ENCODE measurements at places on chromosomes 13 and 19.

GRCh38 chr13:111031531-111031961 lies 83.6 kb upstream of the ARHGEF7 start:
- DNase-seq = peak; percentile 82

DNA sequence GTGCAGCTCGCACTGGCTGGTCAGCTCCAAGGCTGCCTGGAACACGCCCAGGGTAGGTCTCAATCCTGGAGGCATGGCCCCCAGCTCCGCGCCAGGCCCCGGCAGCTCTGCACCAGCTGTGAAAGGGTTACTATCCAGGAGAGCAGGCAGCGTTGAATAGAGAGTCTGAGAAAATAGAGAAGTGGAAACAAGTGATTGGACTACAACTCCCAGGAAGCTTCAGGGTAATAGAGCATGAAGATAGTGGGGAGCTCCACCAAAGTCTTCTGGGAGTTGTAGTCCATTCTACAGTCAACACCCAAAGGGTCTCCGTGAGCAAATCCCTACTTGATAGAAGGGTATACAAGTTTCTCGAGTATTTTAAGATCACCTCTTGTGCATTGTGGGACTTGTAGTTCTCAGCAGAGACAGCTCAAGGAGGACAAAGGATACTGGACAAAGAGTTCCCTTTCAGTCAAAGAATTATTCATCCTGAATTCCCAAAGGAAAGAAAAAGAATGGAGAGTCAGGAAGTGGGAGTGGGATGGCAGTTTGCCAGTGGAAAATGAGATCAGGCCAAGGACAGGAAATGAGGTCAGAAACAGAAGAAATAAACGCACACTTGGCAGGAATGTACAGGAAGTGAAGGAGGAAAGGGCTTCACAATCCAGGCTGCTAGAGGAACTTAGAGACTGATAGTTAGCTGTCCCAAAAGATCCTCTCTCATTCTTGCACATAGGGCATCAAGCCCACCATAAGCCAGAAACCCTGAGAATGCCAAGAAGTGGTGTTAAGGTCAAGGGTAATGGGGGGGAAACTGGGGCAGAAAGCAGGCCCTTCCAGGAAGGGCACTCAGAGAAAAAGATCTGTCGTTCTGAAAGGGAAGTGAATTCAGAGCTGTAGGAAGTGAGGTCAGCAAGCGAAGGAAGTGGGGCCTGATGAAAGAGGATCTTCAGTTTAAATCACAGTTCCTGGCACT lies 5.5 kb upstream of the MAMSTR start:
- DNase-seq = peak; percentile 95

DNA sequence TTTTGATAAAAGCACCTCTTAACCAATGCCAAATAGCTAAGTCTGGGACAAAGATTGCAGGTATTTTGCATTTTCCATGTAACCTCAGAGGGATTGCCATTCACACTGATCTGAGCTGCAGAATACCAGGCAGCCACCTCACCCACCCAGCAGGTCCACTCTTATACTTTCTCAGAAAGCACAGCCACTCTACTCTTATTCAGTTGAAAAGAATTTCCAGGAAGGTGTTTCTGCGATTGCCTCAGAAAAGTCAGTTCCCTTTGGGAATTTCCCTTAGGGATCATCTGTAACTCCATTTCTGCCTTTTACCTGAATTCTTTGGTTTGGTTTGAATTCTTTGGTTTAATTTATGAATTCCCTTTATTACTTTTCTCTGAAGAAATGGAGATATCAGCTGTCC lies 904 bp upstream of the ALOX5AP start:
- peak; percentile 85 for DNase-seq

- DNase-seq = peak; percentile 95
These were observed 2.5 kb downstream of the DBP start for GRCh38 chr19:48634424-48635262.

GRCh38 chr19:51071095-51071405 lies 6.2 kb upstream of the KLK13 start:
- no peak for DNase-seq

DNA sequence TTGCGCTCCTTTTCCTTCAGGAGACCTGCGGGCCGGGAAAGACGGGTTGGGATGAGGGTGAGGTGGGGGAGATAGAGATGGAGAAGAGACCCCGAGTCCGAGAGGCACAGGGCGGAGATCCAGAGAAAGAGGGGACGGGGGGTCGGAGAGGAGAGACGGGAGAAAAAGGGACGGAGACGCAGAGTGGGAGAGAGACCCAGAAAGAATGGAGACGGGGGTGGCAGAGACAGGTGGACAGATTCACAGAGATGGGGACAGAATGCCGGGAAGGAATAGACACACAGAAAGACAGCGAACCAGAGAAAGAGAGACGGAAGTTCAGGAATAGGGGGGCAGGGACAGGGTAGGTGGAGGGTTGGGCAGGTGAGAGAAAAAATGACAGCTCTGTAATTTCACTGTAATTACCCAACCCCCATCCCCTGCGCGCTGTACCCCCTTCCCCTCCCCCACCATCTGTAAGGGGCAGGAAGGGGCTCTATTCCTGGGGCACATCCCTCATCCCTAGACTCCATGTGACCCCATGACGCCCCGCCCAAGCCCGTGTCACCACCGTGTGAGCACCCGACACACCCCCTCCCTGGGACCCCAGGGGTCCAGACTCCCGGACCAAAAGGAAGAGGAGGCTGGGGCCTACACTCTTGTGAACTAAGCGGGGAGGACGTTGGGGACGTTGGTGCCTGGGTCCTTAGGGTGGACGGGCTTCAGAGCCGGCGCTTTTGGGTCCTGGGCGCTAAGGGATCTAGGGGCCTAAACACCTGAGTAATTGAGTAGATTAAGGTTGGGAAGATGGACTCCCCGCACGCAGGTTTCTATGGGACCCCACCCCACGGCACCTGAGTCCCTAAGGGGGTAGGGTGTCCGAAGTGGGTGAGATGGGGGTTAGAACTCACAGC lies 967 bp downstream of the DBP start:
- no peak for DNase-seq

DNA sequence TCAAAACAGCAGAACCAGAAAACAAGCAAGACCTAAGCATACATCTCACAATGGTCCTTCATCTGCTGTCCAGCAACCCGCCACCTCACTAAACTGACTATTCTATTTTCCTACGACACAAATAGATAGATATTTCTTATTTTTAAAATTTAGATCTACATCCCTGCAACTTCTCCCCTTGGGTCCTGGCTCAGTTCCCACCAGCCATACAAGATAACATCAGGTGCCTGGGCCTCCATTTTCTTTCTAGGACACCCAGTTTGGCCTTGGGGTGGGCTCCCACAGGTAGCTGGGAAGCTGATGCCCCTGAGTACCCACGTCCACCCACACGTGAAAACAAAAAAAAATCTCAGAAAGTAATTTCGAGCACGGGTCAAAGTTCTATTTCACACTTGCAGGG lies 47.6 kb downstream of the TGDS start:
- no peak for DNase-seq

GRCh38 chr19:14089662-14090508 lies 666 bp downstream of the SAMD1 start:
- DNase-seq = peak; percentile 61

DNA sequence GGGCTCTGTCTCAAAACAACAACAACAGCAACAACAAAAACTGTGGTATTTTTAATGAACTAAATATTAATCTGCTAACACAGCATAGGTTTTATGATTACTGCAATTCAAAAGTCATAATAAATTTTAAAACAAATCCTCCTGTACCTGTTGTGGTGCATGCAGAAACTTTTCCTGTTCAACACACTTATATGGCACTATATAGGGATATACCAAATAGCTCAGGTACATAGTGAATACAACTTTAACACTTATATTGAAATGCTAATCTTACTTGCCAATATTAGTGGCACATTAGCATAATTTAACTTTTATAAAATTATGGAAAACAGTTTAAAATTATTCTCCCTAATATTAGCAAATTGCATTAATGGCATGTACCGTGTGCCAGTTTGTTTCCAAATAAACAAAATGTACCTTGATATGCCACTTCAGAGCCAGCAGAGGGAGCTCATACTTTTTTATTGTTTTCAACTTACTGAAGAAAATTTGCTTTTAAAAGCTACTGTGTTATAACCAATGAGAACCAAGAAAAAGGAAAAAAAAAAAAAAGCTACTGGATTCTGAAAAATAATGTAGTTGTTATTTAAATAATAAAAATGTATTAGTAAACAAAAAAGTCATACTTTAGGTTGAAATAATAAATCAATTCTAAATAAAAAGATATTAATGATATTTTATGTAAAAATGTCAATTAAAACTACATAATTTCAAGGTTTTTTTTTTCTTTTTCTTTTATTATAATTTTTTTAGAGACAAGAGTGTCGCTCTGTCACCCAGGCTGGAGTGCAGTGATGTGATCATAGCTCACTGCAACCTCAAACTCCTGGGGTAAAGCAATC lies 18.0 kb upstream of the RBM26 start:
- peak; percentile 53 for DNase-seq

- no peak for DNase-seq
These were observed 23.1 kb downstream of the ARID3A start for GRCh38 chr19:948842-949496.
